ENCODE measurements at places on chromosomes 11 and 22.
A peak's percentile ranks its signal among the peaks of the same experiment; 100 is the strongest.

- no peak for DNase-seq
These were observed 8.0 kb downstream of the MYO7A start for GRCh38 chr11:77136074-77136473.

- no peak for DNase-seq
These were observed 18.1 kb downstream of the POLA2 start for GRCh38 chr11:65279741-65280440.

DNA sequence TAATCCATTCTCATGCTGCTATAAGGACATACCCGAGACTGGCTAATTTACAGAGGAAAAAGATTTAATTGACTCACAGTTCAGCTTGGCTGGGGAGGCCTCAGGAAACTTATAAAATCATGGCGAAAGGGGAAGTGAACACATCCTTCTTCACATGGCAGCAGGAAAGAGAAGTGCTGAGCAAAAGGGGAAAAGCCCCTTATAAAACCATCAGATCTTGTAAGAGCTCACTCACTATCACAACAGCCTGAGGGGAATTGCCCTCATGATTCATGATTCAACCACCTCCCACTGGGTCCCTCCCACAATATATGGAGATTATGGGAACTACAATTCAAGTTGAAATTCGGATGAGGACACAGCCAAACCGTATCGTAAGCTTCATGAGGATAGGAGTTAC is 3.8 kb upstream of the CYB5R2 start:
- DNase-seq: no peak

- DNase-seq: peak; percentile 51
These were observed at the start of gene NPTXR for GRCh38 chr22:38843657-38844314. Gene NPTXR (minus strand): TSS chr22:38844028.

DNA sequence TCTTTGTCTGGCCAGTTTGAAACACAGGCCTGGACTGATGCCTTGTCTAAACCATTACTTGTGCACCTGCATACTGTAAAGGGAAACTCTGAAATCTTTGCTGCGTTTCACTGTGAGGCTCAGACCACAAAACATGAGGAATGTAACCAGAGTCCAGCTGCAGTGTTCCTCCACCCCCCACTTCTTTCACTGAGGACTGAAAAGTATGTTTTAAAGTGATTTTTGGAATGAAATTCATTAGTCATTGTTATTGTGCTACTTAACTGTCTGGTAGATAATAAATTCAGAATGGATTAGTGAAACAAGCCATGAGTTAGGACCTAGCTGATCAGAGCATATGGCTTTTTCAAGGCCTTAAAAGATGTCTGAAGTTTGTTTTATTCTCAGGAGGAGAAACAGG is 181.2 kb downstream of the WNT11 start:
- DNase-seq: no peak

DNA sequence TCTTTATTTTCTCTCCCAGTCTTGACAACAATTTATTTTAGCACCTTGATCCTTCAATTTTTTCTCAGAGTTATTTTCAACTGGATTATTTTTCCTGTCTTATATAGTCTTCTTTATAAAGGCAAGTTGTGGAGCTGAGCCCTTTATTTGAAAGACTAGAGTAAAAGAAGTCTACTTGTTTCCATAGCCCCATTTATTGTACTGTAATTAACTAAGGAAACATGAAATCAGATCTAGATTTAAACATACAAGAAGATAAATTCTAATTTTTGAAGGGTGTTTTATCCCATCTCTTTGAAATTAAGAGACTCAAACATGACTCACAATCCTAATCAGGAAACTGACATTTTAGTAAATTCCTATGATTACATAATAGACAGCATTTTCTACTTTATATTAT is 2421.8 kb downstream of the LRRC4C start:
- no peak for DNase-seq

GRCh38 chr22:23497016-23497885 is 82.8 kb downstream of the IGLL1 start:
- DNase-seq: no peak

DNA sequence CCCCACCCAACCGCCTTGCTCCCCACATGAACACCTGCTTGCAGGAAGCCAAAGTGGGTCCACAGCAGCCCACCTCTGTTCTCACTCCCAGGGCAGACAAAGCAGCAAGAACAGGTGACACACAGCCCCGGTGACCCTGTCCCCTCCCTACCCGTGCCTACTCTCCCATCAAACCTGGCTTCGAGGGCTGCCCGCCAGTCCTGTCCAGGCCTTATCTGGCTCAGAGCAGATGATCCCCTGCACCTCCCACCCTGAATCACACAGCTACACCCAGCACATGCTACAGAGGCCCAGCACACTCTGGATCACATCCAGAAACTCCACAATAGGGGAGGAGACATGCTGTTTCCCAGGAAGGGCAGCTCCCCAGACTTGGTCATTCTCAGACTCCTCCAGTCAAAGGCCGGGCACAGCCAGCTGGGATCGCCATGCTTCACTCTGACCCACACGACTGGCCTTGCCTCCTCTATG is 6.2 kb upstream of the RGL4 start:
- no peak for DNase-seq

GRCh38 chr11:73221451-73221850 is 3.4 kb downstream of the P2RY2 start:
- no peak for DNase-seq

DNA sequence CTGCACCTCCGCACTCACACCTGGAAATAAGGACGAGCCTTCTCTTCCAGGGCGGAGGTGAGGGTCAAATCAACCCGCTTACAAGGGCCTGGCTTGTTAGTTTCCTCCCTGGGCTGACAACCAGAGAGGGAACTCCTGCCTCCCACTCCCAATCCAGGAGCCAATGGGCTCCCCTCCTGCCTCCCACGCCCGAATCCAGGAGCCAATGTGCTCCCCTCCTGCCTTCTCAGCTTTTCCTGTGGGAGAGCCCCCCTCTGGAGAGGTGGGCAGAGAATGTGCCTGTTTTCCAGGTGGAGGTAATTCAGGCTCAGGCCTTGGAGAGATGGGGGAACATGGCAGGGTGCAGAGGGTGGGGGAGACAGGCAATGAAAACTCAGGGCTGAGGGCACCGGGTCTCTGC is 53.7 kb upstream of the TTLL12 start:
- no peak for DNase-seq

DNA sequence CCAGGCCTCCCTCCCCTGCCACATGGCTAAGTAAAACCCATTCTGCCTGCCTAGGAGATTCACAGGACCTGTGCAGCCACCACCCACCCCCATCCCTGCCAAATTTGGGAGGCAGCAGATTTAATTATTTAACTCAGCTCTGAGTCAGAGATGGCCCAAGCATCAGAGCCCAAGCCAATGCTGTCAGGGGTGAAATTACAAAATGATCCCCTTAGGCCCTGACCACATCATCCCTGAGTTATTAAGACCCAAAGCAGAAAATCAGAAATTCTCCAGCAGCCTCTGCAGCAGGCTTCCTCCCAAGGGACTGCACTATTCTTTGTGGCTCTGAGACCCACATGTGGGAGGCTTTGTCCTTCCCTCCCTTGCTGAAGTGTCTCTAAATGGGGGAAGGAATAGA is 52.8 kb upstream of the RRAS2 start:
- DNase-seq: no peak

DNA sequence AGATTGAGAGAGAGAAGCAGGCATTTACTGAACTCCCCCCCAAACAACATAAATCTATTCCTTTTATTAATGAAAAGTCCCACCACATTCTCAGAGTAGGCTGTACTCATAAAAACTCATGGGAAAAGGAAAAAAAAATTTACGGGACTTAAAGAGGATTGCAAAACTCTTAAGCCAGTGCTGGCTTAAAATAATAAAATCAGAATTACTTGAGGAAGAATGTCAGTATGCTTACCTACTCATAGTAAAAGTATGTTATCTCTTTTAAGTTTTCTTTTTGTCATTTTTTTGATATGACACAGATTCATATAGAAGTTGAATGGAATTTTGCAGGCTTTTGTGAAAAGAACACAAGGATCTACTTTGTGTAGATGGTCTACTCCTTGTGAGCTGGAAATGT is 126.3 kb downstream of the LUZP2 start:
- DNase-seq: no peak

DNA sequence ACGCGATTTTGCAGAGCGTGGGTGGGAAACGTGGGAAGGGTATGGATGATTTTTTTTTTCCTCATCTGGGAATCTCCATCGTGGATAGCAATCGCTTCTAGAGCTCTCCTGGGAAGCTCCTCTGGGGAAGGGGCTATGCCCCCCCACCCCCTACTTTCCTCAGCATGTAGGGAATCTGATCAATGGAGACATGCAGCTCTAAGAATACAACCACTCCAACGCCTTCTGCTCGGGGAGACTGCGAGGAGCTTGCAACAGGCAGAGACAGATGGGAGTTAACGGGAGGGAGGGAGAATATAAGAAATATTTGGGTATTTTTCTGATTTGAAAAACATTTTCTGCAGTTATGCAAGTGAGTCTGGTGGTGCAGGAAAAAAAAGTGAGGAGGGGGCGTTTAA is 104.6 kb upstream of the HSD17B12 start:
- DNase-seq: no peak

- DNase-seq: no peak
These were observed 39.0 kb downstream of the SLCO2B1 start for GRCh38 chr11:75189911-75190310.

DNA sequence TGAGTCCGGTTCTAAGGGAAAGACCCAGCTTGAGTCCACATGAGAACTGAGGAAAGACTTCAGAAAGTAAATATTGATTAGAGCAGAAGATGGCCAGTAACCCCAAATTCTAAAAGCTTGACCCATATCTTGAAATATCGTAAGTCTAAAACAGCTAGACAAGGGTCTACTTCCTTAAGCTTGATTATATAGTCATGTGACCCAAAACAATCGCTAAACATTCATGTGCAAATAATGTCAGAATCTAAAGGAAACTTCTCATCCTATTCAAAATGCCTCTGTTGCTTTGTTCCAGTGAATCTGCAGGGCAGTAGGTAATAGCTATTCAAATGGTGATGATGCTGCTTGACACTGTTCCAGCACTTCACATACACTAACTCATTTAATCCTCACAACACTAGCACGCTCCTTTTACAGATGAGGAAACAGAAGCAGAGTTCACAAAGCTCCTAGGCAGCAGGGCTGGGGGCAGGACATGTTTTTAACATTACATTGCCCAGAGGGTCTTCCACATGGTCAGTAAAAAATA is 52.6 kb downstream of the TCF20 start:
- DNase-seq: no peak

DNA sequence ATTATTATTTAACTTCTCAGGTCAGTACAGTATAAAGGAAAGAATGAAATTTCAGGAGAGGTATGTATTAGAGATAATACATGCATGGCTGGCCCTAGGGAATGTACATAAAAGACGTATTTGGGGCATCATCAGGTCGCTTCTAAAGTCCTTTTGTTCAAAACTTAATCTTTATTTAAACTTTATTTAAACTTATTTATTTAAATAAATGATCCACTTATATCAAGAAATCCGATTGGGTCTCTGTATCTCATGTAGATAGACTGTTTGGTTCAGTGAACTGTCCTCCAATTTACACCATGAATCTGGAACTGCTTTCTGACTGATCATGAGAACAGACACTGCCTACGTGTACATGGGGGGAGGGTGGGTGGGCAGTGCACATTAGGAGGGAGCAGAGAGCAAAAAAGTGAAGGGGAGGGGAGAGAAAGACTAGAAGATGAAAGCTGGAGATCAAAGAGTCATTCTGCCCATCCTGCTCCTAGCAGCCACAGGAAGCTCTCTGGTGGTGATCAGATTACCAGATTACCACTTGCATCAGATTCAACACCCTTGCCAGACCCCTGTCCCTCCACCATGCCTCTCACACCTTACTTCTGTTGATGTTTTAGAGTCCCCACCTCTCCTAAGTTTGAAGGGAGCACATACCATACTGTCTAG is 92.1 kb upstream of the MTMR2 start:
- no peak for DNase-seq

- DNase-seq: no peak
These were observed 250.7 kb downstream of the LUZP2 start for GRCh38 chr11:24747275-24748251.

- DNase-seq: no peak
These were observed 19.0 kb downstream of the CD5 start for GRCh38 chr11:61121192-61121831.

DNA sequence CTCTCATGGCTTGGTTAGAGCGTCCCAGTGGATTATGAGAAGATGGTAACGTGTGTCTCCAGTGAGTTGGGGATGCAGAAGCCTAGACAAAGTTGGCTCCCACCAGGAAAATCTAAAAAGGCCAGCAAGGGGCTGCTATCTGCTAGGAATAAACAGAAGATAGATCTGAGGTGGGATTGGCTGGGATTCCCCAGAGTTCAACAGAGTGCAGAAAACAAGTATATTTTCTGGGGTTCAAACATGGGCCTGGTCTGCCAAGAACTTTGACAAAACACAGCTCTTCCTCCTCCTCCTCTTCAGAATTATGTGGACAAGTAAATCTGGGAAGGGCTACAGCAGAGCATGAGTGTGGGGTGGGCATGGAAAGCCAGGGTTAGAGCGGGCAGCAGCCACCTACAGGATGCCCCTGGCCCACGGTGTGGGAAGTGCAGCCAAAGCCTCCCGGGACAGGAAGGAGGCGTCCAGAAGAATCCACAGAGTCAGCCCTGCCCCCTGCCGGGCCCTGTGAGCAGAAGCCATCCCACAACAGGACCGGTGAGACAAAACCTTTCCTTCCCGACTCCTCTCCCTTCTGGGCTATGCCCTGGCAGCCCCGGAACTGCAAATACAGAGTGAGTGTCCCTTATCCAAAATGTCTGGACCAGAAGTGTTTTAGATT is 67.1 kb downstream of the CD82 start:
- DNase-seq: no peak

- DNase-seq: peak; percentile 59
These were observed 16.6 kb upstream of the ARHGAP8 start for GRCh38 chr22:44735518-44736428.

DNA sequence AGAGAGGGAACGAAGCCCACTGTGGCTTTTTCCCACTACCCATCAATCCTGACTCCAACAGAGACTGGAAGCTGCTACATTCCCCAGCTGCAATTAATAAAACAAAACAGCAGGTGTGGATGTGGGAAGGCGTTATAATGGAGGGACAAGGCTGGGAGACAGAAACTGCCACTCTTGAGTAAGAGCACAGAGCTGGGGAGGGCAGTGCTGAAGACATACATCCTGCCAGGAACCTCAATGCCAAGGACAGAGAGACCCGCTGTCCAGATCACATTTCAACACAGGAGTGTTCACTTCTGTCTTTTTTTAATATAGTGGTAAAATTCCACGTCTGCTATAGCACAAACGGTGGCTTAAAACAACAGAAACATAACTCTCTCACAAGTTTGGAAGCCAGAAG is 94.5 kb downstream of the LARGE1 start:
- no peak for DNase-seq

DNA sequence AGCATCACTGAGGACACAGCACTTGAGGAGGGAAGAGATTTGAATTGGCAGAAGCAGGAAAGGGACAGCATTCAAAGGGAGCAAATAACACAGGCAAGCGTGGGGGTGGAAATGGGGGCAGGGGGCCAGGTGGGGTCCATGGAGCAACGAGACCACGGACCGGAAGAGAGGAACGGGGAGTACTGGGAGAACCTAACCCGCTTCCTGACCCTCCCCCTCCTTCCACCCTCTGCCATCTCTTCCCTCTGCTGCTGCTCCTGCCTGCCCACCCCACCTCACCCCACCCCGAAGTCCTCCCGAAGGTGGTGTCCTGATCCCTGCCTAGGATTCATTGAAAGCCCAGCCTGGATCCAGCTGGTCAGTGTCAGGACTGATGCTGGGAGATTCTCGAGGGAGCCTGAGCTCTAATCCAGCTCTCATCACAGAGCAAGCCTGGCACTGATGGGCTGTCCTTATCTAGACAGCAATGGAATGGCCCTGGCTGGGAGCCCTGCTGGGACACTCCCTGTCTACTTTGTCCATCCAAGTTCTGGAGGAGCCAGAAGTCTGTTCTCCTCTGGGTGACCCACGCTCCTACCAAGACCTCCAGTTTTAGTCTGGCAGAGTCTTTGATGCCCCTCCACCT is 105.0 kb downstream of the TRIM29 start:
- no peak for DNase-seq

GRCh38 chr11:6438979-6439571 is 1.7 kb downstream of the HPX start:
- DNase-seq: peak; percentile 82
